Temporal lobe (tissue), 4 donors: ENCODE measurements at places on chromosomes 5 and 9. TPM values are rescaled to one million over a fixed set of nuclear protein-coding genes. Genes with fewer than 3 reads are reported as not detected.

The FOXD4L6 gene
- not detected for total RNA-seq

The OR1J2 gene
- not detected for total RNA-seq

The ISL1 gene
- total RNA-seq = 0.49 TPM

The PRELID2 gene
- total RNA-seq = 16.7 TPM

The RNF208 gene
- total RNA-seq = 1.7 TPM

The DPYSL3 gene
- 925 TPM for total RNA-seq

The SOHLH1 gene
- total RNA-seq = not detected

The CCDC112 gene
- total RNA-seq = 69.8 TPM

The SERF1B gene
- total RNA-seq = 54.6 TPM

The ARID3C gene
- not detected for total RNA-seq

The SPINK6 gene
- not detected for total RNA-seq

The PTGR1 gene
- total RNA-seq = 10.6 TPM

The AOPEP gene
- 14.3 TPM for total RNA-seq

The GRHPR gene
- 44.3 TPM for total RNA-seq

The ICE1 gene
- 39.3 TPM for total RNA-seq

The TAL2 gene
- 9.6 TPM for total RNA-seq

The ENTREP1 gene
- total RNA-seq = 3.2 TPM

The TRIM52 gene
- total RNA-seq = 9.8 TPM

The LHX3 gene
- under 0.01 TPM for total RNA-seq

The PCDHB12 gene
- 15.0 TPM for total RNA-seq

The PRSS3 gene
- total RNA-seq = 0.25 TPM
